ENCODE measurements at places on chromosomes 6 and 20. TPM values are rescaled to one million over a fixed set of nuclear protein-coding genes. Genes with fewer than 3 reads are reported as not detected.

DNA sequence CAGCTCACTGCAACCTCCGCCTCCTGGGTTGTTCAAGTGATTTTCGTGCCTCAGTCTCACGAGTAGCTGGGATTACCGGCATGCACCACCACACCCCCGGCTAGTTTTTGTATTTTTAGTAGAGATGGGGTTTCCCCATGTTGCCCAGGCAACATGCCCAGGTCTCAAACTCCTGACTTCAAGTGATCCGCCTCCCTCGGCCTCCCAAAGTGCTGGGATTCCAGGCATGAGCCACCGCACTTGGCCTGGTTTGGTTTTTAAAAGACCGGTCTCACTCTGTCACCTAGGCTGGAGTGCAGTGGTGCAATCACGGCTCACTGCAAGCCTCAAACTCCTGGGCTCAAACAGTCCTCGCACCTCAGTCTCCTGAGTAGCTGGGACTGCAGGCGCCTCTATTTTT lies 40.1 kb downstream of the VSTM2L start:
- H3K4me3 ChIP-seq: no peak overlapping the region
- no peak for DNase-seq
- no peaks in the 10 kb centered on the region for H3K4me1 ChIP-seq
- peaks cover 6% of the 10 kb centered on the region for H3K27me3 ChIP-seq
- H3K36me3 ChIP-seq: no peaks in the 10 kb centered on the region
- no peak overlapping the region for H3K27ac ChIP-seq

DNA sequence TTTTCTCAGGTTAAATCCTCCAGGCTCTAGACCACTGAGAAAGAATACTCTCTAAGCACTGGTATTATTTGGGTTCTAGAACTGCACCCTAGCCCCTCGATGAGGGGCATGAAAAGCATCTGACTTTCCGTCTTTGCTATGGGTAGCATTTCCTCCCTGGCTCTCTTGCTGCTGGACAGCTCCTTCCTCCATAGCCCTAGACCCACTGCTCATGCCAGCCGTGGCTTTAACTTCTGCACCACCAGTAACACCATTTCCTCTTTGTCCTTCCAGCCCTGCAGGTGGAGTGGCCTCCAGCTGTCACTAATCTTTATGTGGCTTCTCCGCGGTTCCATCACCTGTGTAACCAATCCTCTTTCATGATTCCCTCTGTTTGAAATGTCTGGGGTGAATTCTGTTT lies 194.9 kb downstream of the SCP2D1 start:
- H3K4me3 ChIP-seq: no peak overlapping the region
- H3K27ac ChIP-seq: no peak overlapping the region
- DNase-seq: no peak
- no peaks in the 10 kb centered on the region for H3K4me1 ChIP-seq
- H3K36me3 ChIP-seq: no peaks in the 10 kb centered on the region

GRCh38 chr6:35024551-35025054 lies 116.5 kb downstream of the TCP11 start:
- no peaks in the 10 kb centered on the region for H3K36me3 ChIP-seq
- no peak overlapping the region for H3K27ac ChIP-seq
- no peak overlapping the region for H3K4me3 ChIP-seq

- peak; percentile 83 for DNase-seq
- H3K4me3 ChIP-seq: no peak overlapping the region
- H3K36me3 ChIP-seq: no peaks in the 10 kb centered on the region
- H3K27me3 ChIP-seq: no peaks in the 10 kb centered on the region
- H3K27ac ChIP-seq: peak overlapping the region; percentile 81
These were observed 201.0 kb upstream of the ZNF217 start for GRCh38 chr20:53794529-53795115.

DNA sequence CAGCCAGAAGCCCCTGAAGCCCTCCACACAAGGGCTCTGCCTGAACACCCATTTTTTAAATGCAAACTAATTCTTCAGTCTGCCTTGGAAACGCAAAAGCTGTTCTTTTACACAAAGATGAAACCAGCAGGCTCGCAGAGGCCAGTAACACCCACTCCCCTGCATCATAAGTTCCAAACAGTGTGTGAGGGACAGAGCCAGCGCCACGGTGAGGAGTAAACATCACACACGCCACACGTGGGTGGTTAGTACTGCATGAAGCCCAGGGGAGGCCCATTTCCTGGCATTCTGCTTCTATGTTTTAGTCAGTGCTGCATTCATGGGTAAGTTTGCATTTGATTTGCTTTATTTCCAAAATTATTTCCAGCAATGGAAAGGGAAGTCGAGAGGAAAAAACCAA lies 217.7 kb upstream of the RIN2 start:
- no peak for DNase-seq
- peaks cover 8% of the 10 kb centered on the region for H3K4me1 ChIP-seq
- no peak overlapping the region for H3K27ac ChIP-seq
- no peak overlapping the region for H3K4me3 ChIP-seq
- H3K27me3 ChIP-seq: no peaks in the 10 kb centered on the region

DNA sequence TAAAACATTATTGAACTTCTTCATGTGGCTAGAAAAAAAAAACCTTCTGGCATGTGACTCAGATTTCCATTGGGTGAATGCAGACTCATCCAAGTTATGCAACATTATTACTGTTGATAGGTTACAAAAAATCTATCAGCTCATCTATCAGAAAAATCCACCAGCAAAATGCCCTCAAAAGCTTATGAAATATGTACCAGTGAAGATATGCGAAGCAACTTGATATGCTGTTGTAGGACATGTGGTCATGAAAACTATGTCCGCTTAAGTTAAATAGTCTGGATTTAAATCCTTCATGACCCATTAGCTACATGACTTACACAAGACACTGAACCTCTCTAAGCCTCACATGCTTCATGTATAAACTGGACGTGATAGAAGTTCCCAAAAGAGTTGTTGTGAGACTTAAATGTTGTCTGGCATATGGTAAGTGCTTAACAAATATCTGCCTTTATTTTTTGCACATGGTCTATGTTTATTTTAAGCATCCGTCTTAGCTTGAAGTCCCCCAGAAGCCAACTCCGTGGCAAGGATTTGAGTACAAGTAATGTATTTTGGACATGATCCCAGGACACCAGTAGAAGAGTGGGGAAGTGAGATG lies 12.5 kb upstream of the BFSP1 start:
- peak overlapping the region; percentile 27 for H3K4me3 ChIP-seq
- H3K36me3 ChIP-seq: no peaks in the 10 kb centered on the region
- no peak for DNase-seq
- peaks cover 27% of the 10 kb centered on the region for H3K4me1 ChIP-seq
- H3K27ac ChIP-seq: peak overlapping the region; percentile 95

DNA sequence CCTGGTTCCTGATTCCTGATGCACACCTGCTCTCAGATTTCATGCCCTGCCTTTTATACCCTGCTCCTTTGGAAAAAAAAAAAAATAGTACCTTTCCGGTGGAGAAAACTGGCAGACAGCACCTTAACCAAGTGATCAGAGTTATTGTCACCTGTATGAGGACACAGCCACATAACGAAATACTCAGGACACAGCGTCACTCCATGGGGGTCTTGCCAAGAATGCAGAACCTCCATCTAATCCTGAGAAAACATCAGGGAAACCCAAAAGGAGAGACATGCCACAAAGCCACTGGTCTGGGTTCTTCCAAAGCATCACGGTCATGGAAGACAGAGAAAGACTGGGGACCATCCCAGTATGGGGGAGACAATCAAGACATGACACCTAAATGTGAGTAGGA lies 29.1 kb downstream of the BFSP1 start:
- H3K27ac ChIP-seq: no peak overlapping the region
- no peak overlapping the region for H3K4me3 ChIP-seq
- H3K4me1 ChIP-seq: peaks cover 16% of the 10 kb centered on the region
- H3K27me3 ChIP-seq: peaks cover 6% of the 10 kb centered on the region

DNA sequence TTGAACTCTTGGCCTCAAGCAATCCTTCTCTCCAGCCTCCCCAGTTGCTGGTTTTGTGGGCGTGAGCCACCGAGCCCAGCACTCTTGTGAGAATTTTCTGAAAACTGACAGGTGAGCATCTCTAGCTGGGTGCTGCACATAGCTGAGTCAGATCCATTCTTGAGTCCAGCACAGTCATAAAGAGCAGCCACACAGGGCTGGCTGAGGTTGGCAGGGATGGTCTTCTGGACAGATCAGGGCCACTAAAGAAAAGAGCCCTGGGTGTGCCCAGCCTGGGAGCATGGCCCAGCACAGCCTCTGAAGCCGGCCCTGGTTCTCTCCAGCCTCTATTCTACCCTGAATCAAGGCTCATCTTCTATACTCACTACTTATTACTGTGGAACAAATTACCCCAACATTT lies 11.5 kb downstream of the DLGAP4 start:
- no peaks in the 10 kb centered on the region for H3K36me3 ChIP-seq
- H3K27ac ChIP-seq: no peak overlapping the region
- no peak overlapping the region for H3K4me3 ChIP-seq
- no peaks in the 10 kb centered on the region for H3K4me1 ChIP-seq
- peaks cover 4% of the 10 kb centered on the region for H3K27me3 ChIP-seq

DNA sequence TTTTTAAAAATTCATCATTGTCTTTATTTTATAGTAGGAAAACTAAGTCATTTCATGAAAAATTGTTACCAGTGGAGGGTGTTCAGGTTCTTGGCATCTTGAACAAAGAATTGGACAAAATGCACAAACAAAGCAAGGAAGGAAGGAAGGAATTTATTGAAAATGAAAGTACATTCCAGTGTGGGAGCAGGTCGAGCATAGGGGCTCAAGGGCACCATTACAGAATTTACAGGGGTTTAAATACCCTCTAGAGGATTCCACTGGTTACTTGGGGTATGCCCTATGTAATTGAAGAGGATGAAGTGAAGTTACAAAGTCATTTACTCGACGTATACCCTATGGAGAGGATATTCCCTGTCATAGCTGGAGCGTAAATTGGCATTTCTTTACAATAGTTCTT lies 37.4 kb upstream of the HDAC2 start:
- H3K4me3 ChIP-seq: peak overlapping the region; percentile 58
- no peaks in the 10 kb centered on the region for H3K27me3 ChIP-seq
- H3K27ac ChIP-seq: no peak overlapping the region
- DNase-seq: no peak

DNA sequence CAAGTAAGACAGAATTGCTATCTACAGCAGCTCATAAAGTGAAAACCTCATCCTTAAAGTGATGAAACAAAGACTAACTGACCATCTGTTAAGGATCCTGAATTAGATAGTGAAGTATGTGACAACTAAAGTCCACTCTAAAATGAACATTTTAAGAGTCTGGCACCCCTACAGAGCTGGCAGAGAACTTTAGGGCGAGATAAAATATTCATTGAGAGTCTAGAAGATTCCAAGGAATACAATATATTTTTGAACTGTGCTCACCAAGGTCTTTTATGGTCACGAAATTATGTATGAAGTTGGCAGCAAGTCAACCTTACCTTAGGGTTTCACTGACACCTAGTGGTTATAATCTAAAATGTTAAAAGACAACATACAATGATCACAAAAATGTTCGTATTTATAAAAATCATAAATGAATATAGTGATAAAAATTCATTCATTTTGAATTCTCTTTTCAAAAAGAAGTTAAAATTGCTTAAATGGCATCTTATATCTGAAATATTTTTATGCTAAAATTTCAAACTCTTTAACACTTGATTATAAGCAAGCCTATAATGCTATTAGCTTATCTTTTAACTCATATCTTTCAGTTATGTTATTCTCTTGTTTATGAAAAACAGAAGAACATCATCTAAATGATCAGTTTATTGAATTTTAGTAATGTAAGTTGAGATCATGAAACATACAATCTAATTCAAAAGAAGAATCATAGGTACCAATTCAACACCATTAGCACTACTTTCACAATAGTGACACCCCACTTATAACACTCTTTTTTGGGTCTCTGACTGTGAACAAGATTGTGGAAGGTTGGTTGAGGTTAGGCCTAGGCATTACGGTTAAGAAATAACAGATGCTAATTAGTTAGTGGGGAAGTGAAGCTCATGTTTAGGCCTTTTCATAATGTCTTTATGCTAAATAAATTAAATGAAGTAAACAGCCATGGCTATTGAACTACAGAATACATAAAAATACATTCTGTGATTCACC lies 27.5 kb downstream of the RSPH3 start:
- no peaks in the 10 kb centered on the region for H3K27me3 ChIP-seq
- no peaks in the 10 kb centered on the region for H3K36me3 ChIP-seq
- no peaks in the 10 kb centered on the region for H3K4me1 ChIP-seq
- no peak overlapping the region for H3K4me3 ChIP-seq
- peak; percentile 49 for DNase-seq

DNA sequence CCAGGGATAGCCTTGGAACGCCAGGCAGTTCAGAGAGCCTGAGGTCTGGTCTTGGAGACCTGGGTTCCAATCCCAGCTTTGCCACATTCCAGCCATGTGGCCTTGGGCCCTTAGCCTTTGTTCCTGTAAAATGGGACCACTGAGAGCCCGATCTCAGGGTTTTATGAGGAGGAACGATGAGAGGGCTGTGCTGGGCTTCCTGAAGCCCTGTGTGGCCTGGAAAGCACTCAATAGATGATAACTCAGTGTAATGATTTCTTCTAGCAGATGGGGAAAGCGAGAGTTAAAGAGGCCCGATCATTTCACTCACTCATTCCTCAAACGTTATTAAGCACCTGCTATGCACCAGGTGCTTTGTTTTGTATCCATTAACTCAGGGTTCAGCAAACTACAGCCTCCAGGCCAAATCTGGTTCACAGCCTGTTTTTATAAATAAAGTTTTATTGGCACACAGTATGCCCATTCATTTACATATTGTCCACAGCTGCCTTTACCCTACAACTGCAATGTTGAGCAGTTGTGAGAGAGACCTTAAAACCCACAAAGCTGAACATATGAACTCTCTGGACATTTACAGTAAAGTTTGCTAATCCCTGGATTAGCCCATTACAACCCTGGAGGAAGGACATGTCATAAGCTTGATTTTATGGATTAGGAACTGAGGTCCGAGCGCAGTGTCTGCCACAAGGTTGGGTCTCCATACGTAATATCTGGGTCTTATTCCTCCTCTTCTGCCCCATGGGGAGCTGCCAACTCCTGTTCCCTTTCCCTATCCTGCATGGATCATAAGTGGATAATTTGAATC lies 90.4 kb downstream of the CEBPB start:
- peaks cover 27% of the 10 kb centered on the region for H3K4me1 ChIP-seq
- no peaks in the 10 kb centered on the region for H3K36me3 ChIP-seq
- no peaks in the 10 kb centered on the region for H3K27me3 ChIP-seq

DNA sequence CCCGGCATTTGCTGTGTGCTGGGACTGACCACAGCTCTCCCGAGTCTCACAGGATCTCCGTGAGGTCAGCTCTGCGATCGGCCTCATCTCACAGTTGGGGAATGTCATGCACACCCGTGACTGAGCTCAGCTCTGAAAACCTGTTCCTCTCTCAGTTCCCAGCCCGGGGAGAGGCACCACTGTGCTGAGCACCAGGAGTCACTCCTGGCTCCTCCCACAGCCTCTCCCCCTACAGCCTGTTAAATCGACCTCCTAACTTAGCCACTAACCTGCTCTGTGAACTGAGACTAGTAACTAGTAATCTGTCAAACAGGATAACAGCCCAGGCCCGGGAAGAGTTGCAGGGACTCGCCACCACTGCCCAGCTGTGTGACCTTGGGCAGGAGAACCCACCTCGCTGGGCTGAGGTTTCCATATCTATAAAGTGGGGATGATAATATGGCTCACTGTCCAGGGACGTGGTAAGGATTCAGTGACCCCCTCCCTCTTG lies 20.1 kb upstream of the NOL4L start:
- no peaks in the 10 kb centered on the region for H3K4me1 ChIP-seq
- DNase-seq: peak; percentile 87
- H3K4me3 ChIP-seq: no peak overlapping the region
- H3K36me3 ChIP-seq: no peaks in the 10 kb centered on the region
- peaks cover 28% of the 10 kb centered on the region for H3K27me3 ChIP-seq
- H3K27ac ChIP-seq: no peak overlapping the region

NUS1 gene
- 17.7 TPM for total RNA-seq

DLL1 gene
- 0.36 TPM for total RNA-seq

SALL4 gene
- 3.5 TPM for total RNA-seq

TP53TG5 gene
- not detected for total RNA-seq

CTAGE9 gene
- not detected for total RNA-seq

RFX6 gene
- total RNA-seq: not detected

CST3 gene
- total RNA-seq: 229 TPM

TMEM217 gene
- 3.3 TPM for total RNA-seq

CRIP3 gene
- 0.59 TPM for total RNA-seq

C6orf58 gene
- total RNA-seq: not detected

B3GAT2 gene
- total RNA-seq: under 0.01 TPM
